ENCODE measurements at places on chromosomes 7 and 10.

DNA sequence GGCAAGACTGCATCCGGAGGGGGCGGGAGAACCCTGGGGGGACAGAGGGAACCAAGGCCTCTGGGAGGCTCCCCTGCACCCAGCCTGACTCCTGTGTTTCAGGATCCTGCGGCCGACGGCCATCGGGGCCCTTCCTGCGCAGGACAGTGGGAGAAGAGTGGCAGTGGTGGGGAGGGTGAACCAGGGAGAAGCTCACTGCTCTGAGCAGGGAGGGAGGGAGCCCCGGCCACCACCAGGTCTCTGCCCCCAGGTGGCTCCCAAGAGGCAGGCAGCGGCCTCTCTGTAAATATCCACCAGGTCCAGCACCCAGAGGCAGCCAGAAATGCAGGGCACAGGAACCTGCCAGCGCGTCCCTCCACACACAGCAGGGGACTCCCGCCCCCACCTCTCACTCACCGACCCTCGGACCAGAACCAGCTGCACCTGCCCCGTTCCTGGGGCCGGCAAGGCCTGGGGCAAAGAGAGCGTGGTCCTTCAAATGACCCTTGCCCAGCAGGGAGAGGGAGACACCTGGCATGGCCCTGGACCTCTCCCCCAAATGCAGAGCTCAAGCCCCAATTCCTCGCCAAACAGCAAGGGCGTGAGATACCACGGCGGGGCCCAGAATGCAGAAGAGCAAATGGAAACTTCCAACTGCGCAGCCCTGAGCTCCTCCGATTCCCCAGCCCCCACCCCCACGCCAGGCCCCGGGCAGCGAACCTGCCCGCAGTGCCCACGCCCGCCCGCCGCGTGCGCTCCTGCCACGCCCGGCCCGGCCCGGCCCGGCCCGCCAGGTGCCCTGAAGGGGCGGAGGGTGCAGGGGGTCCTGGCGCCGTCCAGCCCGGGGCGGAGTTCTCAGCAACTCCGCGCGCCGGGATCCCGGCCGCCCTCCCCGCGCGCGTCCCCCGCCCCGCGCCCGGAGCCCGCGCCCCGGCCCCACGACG, 805 bp downstream of the RASGEF1A start:
- peak; percentile 18 for DNase-seq

DNA sequence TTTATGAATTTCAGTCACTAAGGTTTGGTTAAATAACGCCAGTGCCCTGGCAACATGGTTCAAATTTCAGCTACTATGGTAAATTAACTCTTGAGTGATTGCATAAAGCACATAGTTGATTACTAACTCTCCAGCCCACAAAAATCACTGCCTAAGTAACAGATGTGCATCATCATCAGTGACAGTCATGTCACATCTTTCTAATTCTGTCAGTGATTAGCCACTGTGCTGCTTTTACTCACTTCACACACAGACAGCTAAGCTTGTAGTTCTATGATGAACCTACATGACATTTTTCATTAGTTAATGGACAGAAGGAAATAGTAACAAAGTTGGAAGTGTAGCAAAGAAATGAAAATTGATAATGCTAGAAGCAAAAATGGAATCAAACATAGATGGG, 108.9 kb downstream of the DNAH11 start:
- DNase-seq: no peak

GRCh38 chr10:131073469-131074035, 238.0 kb downstream of the TCERG1L start:
- no peak for DNase-seq

DNA sequence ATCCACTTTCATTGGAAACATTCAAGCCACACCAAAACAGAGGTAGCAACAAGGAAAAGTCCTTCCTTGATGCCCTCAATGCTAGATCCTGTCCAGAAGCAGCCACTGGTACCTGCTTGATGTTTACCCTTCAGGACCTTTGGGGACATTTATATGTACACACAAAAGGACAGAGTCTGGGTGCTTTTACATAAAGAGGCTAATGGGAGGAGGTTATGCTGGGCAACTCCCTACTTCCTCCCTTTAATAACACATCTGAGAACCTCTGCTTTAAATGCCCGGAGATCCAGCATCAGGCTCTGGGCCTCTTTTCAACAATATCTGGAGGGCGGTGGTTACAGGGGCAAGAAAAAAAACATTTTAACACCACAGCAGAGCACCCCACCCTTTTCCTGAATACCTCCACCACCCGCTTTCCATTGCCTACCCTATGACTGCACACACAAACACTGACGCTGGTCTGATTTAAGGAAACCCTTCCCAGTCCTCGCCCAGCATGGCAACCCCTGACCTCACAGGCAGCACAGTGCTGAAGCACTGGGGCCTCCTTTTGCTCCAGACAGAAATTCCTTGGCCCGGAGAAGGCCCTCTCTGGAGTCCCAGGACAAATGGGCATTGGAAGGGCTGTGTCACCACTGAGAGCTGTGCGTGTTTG, 39.3 kb upstream of the DUSP5 start:
- DNase-seq: no peak

GRCh38 chr10:46524472-46525176, 31.8 kb downstream of the GPRIN2 start:
- DNase-seq: no peak

- DNase-seq: no peak
These were observed 24.6 kb upstream of the RHBDD2 start for GRCh38 chr7:75854233-75854632.

- DNase-seq: no peak
These were observed 97.5 kb downstream of the MICALL2 start for GRCh38 chr7:1361756-1362125.

DNA sequence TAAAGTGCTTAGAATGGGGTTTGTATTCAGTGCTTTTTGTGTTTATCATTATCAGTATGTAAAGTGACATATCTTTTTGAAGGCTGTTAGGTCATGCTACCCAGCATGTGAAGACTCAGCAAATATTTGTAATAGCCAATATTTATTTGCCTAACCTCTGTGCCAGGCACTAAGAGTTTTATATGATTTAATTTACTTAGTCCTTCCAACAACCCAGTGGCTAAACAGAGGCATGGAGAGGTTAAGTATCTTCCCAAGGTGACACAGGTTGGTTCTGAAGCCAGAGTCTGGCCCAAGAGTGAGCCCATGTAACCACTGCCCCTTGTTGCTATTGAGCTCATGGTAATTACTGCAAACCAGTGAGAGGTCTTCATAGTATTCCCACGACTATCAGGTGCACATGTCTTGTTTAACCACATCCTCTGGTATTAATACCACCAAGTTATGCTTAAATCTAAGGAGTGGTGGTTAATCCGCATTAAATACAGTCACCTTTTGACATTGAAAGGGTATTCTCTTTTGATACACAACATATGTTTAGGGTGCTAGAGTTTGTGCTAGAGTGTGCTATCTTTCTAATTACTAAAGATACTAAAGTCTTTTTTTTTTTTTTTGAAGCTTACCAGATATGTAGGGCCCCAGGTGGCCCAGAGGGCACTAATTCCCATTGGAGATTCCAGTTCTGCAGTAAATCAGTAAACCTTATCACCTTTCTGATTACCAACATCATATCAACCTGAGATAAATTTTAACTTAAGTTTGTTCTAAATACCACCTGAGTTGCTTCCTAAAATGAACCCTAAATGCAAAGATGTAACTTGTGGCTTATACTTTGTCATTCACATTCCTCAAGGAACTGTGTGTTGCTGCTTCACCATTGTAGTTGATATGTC, 2.9 kb downstream of the ADD3 start:
- DNase-seq: no peak

DNA sequence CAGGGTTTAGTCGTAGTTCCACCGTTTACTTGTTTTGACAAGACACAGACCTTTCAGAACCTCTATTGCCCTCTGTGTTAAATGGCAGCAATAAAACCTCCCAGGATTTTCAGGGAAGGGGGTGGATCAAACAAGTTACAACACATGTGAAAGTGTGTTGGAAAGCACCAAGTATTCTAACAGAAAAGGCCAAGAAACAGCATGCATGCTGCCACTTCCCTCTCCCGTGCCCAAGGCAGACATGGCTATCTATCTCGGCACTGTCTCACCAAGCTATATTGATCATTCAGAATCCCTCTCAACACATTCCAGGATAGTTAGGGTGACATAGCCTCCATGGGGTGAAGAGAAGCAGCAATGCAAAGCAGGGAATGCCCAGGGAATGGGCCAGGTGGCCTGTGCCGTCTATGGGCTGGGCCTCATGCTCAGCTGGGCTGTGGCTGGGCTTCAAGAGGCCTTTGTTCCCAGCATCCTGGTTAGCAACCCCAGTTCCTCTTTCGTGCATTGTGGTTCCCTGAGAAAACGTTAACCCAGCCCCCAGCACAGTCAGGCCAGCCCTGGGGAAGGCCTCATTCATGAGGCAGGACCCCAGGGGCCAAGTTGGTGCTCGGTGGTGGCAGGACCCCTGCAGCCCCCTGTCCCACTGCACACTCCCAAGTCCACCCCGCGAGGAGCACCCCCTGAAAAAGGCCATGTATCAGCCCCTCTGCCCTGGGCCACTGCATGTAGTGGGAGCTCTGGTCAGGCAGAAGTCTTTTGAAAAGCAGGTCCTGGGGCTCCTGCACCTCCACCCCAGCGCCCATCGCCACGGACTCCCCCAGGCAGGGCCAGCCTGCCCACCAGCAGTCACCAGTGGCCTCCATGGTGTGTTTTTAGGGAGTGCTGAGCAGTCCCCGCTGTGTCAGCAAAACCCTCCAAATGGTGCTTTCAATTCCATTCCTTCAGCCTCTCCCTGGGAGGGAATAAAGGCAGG, 25.5 kb downstream of the VSIR start:
- no peak for DNase-seq

DNA sequence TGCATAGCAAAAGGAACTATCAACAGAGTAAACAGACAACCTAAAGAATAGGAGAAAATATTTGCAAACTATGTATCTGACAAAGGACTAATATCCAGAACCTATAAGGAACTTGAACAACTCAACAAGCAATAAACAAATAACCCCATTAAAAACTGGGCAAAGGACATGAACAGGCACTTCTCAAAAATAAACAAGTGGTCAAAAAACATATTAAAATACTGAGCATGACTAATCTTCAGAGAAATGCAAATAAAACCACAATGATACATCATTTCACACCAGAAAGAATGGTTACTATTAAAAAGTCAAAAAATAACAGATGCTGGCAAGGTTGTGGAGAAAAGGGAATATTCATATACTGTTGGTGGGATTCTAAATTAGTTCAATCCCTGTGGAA, 17.1 kb downstream of the MAGI2 start:
- DNase-seq: no peak

DNA sequence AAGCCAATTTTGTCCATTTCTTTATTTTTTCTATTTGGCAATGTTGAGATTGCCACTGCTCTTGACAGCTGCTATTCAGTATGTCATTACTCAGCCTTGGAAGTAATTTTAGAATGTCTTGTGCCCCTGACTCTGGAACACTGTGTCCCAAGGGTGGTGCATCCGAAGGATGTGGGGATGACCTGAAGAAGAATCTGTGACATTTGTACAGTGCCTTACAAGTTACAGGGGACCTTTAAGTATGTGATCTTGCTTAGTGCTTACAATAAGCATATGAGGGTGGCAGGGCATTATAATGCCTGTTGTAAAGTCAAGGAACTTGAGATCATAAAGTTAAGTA, 239.5 kb downstream of the REEP3 start:
- DNase-seq: no peak

GRCh38 chr7:71574153-71574860, 442.4 kb downstream of the GALNT17 start:
- DNase-seq: no peak

DNA sequence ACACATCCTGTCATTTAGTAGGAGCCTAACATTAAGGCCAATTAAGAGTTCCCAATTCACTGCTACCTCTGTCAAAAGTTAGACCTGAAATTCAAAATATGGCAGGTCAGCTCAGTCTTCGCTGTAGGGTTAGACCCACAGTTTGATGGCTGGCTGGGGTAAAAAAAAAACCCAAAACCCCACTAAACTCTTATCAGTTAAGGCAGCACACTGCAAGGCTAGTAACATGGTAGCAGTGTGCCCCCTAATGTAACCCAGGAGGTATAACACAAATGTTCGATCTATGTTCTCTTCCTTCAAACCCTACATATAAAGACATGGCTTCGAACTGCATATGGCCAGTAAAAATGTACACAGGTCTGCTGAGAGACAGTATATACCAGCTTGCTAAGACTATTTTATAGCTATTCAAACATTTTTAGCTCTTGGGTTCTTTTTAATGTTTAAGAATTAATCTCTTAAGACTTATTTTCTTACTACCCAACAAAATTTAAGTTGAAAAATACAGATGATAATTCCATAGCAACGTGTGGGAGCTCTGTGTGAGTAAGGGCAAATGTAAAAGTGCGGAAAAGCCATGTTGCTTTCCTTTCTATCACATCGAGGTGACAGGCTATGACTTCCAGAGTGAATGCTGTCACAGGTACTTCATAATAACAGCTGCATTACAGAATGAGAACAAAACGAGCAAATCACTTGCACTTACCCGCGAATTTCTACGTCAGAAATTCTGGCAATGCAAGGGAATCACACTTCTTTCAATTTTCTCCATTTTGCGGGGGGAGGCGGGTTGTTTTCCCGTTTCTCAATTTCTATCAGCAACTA, 168.4 kb upstream of the IMMP2L start:
- no peak for DNase-seq
